ENCODE measurements at places on chromosomes 1 and 21.

DNA sequence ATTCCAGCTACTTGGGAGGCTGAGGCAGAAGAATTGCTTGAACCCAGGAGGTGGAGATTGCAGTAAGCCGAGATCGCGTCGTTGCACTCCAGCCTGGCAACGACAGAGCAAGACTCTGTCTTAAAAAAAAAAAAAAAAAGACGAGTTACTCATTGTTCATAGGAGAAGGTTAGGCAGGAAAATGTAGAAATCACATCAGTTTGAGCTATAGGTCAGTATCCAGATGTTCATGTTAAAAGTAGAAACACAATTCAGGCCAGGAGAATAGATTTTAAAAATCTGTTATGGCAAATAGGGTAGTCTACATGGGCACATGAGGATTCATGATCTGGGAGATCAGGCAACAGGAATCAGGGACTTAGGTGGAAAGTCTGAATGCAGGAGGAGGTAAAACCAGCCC is 57.7 kb downstream of the SELENOF start:
- no peak for DNase-seq

DNA sequence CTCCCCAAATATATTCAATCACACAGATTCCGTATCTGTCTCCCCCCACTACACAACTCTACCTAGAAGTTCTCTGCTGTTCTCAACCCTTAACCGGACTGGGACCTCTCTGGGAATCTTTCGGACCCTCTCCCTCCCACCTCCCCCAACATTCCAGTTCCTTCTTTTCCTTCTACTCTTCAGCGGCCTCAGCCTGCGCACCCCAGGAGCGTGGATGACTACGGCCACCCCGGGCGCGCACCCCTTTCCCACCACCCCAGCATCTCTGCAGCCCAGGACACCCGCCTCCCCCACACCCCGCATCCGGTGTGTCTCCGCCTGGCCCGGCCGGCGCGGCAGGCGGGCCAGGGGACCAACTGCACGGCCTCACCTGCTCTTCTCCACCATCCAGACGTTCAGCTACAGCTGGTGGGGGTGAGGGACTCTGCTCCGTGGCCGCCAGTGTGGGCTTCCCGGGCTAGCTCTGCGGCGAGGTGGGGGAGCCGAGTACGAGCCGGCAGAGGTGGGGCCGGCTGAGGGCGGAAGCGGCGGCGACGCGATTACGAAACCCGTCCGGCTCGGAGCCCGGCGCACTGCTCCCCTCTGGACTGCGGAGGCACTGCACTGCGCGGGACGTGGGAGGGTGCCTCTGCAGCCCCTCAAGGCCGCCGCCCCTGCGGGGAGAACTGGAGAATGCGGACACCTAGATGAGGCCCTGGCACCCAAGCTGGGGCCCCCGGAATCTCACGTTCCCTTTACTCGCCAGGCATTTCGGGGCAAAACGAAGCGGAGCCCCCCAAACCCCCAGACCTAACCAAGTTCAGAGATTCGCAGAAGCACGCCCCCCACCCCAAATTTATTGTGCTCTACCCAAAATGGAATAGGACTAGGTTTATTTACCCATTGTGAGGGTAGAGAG is at the start of gene CDC42SE1:
Gene CDC42SE1, minus strand, starts transcription at position 514 of the 898 bp plus-strand sequence. CDS start 3,892 bp downstream, outside the sequence.
- DNase-seq = peak; percentile 80

GRCh38 chr1:101175886-101176285 is 60.9 kb upstream of the S1PR1 start:
- DNase-seq = no peak

GRCh38 chr1:10736634-10737586 is 59.5 kb downstream of the CASZ1 start:
- no peak for DNase-seq

DNA sequence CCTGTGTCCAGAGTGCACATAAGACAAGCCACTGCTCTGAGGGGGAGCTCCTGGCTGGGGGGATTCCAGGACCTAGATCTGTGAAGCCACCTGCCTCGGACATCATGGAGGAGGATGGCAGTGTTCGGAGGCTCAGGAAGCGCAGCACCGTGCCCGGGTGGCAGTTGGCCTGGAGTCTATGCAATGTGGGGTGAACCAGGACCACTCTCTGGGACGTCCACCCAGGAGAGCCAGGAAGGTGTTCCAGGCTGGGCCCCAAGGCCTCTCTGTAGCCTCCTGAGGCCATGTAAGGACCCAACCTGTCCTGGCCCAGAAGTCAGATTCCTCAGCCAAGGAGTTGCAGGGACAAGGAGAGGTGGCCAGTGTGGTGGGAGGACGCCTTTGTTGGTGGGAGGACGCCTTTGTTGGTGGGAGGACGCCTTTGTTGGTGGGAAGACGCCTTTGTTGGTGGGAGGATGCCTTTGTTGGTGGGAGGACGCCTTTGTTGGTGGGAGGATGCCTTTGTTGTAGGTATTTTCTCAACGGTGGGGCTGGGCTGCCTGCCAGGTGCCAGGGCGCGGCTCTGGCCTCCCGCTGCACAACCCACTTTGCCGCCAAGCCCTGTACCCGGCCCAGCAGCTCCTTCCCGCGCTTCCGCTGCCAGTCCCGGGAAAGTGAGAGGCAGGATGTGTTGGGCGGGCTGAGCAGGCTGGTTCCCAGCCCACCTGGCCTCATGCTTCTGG is 30.6 kb upstream of the BMP8B start:
- no peak for DNase-seq

GRCh38 chr1:161725908-161726472 is 4.6 kb downstream of the FCRLB start:
- DNase-seq = peak; percentile 50

- DNase-seq = no peak
Observed at GRCh38 chr1:25356848-25357247, 18.7 kb downstream of the TMEM50A start.

DNA sequence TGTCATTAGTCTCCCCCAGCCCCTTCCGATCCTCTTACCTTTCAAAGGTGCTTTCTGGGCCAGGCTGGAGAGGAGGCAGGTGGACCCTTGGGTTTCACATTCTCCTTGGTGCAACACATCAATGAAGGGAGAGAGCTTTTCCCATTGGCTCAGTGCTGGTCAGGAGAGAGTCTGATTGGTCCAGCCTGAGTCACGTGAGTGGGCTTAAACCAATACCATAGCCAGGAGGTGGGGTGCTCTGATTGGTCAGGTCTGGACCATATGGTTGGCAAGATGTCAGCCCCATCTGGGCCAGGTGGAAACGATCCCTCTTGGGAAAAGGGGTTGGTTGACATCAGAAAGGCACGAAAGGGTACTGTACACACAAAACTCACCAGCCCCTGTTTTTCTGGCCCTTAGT is 44.8 kb upstream of the ABCG1 start:
- DNase-seq = no peak

- no peak for DNase-seq
Observed at GRCh38 chr1:10583641-10584040, 108.9 kb downstream of the PEX14 start.

- no peak for DNase-seq
Observed at GRCh38 chr21:25494804-25495203, 112.5 kb downstream of the MRPL39 start.

- DNase-seq = no peak
Observed at GRCh38 chr1:25795211-25795610, 4.8 kb upstream of the SELENON start.

DNA sequence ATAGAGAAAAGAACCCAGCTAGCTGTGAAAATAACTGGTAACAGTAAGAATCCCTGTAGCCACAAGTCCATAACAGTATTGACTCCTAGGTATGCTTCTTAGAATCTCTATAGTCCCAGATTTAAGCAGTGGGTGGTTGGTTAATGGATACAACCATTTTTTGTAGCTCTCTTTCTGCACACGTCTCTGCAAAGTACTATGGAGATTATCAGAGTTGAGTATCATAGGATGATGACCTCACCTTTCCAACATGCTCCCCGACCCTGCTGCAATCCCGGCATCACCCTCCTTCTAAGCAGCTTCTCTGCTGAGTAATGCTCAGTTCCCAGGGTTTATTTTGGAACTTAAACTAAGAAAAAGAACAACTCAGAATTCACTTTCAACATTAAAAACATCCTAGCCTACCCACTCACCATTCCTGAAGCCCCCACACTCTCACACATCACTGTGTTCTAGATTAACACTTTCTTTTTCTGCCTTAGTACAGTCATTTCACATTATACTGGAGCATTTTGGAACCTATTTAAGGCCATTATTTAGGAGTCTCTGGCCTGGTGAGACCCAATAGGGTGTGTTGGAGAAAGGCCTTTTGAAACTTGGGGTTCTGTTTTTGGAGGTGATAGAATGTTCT is 2.7 kb downstream of the MLLT11 start:
- no peak for DNase-seq

GRCh38 chr1:111436726-111437125 is 9.2 kb upstream of the OVGP1 start:
- no peak for DNase-seq

GRCh38 chr1:46606255-46606965 is 2.3 kb upstream of the MKNK1 start:
- no peak for DNase-seq

DNA sequence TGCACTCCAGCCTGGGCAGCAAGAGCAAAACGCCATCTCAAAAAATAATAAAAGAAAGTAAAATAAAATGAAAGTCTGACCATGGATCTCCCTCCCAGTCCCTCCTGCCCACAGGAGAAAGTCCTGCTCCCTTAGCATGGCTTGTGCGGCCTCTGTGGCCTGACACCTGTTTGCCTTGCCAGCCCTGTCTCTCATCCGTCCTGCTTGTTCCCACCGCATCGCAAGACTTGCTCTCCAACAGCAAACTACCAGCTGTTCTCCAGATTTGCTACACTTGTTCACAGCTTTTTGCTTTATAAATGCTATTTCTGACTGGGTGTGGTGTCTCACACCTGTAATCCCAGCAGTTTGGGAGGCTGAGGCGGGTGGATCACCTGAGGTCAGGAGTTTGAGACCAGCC is 2.7 kb downstream of the ETV3L start:
- no peak for DNase-seq

GRCh38 chr1:24074817-24075589 is 36.9 kb downstream of the MYOM3 start:
- DNase-seq = no peak

DNA sequence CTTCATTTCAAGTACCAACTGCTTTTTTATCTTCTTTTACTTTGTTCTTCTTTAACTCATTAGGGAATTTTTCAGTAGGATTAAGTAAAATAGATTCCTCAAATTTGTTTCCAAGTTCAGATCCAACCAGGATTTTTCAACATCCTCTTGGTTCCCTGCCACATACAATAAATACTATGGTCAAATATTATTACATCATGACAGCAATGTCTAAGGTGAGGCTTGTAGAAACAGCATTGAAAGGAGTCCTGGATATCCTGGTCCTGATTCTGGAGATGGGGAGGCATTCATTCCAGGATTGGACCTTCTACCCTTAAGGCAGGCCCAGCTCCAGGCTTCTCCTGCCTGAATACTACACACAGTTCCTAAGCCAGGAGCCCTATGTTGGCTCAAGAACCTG is 80.2 kb upstream of the F3 start:
- DNase-seq = no peak

DNA sequence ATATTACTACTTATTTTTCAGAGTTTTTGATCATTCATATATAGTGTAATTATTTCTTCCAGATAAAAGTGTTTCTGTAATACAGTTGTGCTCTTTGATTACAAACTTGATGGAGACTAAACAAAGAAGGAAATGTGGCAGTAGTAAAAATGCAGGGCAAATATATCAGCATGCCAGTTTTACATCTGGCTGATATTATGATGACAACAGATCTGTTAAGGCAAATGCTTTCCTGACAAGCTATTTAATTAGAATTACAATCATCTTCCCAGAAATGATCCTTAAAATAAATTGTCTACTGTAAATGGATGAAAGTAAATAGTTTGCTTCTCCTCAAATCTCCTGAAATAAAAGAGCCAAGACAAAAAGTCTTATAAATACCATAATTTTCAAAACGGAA is 1659.8 kb downstream of the BRINP3 start:
- no peak for DNase-seq

- DNase-seq = no peak
Observed at GRCh38 chr1:48841461-48841860, 64.8 kb upstream of the BEND5 start.

DNA sequence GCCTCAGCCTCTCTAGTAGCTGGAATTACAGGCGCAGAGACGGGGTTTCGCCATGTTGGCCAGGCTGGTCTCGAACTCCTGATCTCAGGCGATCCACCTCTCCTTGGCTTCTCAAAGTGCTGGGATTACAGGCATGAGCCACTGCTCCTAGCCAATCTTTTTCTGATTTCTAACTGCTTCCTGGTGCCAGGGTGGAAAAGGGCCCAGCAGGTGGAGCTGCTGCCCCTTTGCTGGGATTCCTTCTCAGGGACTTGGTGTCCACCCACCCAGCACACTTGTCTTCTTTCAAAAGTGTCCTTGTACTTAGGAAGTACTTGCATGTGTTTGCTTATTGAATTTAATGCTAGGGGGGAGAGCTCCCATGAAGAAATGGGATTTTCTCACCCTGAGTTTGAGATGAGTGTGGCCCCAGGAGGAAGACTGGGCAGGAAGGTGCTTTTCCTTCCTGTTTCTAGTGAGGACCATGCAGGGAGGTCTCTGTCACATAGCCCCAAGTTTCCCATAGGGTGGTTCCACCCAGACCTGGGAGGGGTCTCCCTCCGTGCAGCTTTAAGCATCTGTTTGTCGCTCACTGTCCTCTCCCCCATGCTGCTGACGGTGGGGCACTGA is 14.2 kb downstream of the UTP11 start:
- peak; percentile 53 for DNase-seq

- no peak for DNase-seq
Observed at GRCh38 chr1:212124690-212125582, 89.4 kb downstream of the DTL start.

DNA sequence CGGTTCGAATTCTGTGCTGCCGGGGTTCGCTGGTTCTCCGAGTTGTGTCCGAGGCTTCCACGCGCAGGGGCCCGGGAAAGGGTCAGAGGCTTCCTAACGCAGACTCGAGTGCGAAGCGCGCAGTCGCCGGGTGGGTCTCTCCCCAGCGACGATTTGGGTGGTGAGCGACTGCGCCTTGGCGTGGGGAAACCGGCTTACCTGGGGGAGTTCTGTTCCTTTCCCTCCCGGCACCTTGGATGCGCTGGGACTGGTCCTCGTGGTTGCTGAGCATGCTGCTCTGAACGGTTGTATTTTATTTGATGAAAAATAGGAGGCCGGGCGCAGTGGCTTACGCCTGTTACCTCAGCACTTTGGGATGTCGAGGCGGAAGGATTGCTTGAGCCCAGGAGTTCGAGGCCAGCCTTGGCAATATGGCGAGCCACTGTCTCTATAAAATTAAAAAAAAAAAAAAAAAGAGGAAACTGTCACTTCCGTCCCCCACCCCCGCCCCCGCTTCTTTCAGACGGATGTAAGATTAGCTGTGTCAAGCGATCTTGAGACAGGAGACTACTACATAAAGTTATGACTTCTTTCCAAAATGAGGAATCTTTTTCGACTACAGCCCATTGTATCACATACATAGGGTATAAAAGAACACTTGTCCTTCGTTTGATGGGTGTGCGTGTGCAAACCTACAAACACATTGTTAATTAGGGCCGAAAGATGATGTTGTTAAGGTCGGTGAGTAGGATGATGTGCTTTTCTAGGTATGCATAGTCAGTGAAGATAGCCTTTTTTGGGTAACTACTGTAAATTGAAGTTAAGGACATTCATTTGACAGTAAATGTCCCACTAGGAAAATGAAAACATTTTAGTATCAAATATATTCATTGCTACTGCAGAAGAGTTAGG is at the start of gene CCDC18:
Gene CCDC18, plus strand, starts transcription at position 2 of the 891 bp plus-strand sequence. CDS start 2,638 bp downstream, outside the sequence.
- no peak for DNase-seq

- no peak for DNase-seq
Observed at GRCh38 chr1:216186816-216187215, 236.4 kb downstream of the USH2A start.

All from neural crest cell (in vitro differentiated cells).